ENCODE measurements at places on chromosomes 7 and 10.

DNA sequence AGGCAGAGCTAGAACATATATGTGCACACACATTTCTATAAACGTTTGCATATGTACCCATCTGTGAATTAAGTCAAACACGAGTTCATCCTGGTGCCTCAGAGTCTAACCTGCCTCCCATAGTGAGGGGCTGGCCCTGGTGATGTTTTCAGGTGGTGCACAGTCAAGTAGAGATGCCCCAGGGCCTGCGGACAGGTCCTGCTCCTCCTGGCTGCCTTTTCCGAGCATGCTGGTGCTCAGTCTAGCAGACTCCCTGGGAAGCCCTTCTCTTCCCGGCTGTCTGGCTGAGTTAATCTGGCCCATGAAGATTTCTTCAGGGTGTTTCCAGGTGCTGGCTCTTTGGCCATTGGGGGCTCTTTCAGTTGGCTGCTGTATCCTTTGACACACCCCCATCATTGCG is 14.3 kb downstream of the ADCY1 start:
- DNase-seq: no peak

GRCh38 chr10:124629415-124629814 is 114.8 kb downstream of the FAM53B start:
- DNase-seq: no peak

GRCh38 chr10:107444443-107444842 is 279.9 kb upstream of the SORCS1 start:
- DNase-seq: no peak

- no peak for DNase-seq
These were observed 375 bp upstream of the CHN2 start for GRCh38 chr7:29194206-29194593.

DNA sequence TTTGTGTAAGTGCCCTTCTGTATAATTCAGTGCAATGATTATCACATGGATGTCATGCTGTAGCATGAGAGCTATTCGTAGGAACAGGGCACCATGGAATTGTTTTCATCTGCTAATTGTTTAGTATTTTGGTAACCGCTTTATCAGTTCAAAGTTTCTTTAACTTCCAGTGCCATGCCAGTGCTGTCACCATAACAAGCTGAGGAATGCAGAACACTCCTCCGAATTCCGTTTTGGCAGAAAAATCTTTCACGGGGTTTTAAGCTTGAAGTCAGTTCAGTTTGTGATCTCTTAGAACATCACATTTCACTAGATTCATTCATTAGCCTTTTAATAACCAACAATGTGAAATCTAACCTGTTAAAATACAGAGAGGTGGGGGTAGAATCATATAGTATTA is 117.2 kb upstream of the SEMA3C start:
- DNase-seq: no peak

DNA sequence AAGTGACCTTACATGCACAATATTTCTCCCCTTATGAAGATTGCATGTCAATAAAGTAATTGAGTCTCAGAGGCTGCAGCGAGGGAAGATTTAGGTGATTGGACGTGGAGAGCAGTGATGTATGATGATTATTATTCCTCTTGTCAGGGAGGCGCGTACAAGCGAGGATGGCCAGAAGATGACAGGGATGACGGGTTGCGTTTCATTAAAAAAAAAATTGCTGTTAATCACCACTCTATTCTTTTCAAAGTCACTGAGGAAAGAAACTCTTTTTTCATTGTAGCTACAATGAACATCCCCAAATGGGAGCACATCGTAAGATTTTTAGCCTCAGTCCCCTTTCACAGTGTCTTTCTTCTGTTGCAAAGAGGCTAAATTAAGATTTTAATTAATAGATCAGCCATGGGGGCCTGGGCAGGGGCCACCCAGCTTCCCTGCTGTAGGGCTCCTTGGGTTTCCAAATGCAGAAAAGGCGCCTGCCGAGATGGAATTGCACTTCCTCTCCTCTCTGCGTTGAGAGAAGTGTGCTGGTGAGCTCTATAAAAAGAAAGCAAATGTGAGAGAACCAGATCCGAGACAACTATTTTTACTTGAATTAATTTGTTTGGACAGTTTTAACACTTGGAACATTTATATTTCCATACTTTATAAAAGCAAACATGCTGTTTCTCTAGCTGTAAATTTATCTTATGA is 998.1 kb downstream of the LRMDA start:
- no peak for DNase-seq

DNA sequence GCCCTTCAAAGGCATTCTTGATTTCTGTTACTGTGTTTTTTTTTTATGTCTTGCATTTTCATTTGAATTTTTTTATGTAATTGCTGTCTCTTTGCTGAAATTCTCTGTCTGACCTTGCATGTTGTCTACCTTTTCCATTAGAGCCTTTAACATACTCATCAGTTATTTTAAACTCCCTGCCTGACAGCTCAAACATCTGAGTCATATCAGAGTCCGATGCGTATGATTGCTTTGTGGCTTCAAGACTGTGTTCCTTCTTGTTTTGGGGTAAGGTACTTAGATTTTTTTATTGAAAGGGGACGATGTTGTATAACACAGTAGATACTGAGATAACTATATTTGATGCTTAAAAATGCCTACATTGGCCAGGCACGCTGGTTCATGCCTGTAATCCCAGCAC is 9.7 kb upstream of the TARP start:
- no peak for DNase-seq

DNA sequence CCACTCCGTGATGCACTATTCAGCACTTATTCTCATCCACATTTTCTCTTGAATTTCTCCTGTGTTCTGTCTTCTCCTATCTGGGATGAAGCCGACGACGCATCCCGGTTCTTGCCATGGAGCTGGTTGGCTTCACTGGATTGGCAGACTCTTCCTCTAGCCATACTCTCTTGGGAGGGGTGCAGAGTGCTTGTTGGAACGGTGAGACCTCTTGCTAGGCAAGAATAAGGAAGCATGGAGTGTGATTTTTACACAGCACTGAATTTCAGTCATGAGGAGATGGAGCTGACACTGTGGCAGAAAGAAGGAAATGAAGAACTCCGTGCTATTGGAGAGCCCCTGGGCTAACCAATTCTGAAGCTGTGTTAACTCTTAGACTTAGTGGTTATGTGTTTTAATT is 28.2 kb upstream of the ZNF32 start:
- no peak for DNase-seq

DNA sequence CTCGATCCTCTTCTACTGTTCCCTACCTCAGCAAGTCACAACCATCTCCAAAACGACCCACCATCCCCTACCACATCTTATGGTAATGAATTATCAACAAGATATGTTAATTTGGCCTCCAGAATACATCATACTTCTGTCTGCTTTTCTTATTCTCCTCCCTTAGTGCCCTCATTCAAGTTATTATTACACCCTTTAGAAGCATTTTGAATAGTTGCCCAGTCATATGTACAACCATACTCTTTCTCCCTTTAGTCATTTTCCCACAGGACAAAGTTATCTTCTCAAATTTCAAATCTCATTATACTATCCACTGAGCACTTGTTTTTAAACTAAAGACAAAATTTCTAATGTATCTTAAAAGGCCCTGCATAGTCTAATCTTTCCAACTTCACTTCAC is 71.0 kb downstream of the GNAT3 start:
- DNase-seq: no peak

- no peak for DNase-seq
These were observed 436.2 kb downstream of the KCNMA1 start for GRCh38 chr10:77201135-77202106.

DNA sequence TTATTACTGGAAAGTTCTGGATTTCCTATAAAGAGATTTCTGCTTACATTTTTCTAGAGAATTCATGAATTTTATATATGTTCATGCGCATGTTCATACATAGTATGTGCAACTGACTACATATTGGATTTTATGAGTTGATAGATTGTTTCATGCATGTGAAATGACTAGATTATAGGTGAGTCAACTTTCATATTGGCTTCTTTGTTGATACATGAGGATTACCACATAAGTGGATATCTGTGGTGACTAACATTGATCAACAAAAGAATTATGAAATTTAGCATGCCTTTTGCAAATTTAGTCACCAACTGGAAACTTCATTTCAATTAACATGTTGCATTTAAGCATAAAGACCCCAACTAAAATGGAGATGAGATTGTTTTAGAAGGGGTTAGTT is 99.0 kb downstream of the GNAT3 start:
- DNase-seq: no peak

DNA sequence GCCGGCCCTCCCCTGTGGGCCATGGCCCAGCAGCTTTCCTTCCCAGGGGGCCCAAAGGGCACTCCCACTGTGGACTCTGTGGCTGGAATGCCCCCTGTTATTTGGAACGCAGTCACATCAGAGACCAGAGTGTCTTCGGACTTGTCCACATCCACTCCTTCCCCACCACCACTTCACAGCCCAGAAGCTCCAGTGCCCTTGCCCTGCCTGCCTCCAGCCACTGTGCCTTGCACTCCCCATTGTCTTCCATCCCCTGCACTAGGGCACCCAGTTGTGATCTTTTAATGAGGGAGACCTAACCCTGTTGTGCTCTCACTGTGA is 19.4 kb downstream of the INSIG1 start:
- no peak for DNase-seq

DNA sequence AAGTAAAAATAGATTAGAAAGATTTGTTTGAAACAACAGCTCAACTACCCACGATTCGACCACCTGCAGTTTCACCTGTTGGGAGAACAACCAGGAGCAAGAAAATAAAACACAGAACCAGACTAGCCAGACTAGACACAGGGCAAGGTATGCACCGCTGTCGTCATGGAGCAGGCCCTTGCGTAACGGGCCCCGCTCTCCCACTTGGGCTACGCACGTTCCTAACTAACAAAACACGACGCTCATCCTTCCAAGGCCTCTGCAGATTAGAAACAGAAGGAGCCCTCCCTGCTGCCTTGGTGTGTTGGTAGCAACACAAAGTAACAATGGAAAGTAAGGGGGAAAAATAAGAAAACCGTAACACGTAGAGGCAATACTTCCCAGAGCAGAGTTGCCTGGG is 45.1 kb upstream of the ELMO1 start:
- no peak for DNase-seq

DNA sequence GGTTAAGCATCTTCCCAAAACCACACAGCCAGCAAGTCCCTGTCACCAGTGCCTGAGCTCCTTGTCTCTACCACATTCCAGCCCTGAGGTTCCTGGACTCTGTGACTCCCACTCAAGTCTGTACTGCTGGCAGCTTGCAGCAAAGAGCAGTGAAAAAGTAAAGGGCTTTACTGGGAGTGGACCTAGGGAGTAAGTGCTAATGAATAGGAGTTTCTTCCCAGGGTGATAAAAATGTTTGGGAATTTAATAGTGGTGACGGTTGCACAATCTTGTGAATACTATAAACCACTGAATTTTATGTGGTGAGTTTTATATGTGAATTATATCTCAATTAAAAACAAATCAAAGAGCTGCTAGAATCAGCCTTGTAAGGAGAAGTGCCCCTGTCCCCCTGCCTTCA is 22.6 kb downstream of the HSPA12A start:
- no peak for DNase-seq

GRCh38 chr7:22572292-22572691 is 72.3 kb upstream of the STEAP1B start:
- no peak for DNase-seq

DNA sequence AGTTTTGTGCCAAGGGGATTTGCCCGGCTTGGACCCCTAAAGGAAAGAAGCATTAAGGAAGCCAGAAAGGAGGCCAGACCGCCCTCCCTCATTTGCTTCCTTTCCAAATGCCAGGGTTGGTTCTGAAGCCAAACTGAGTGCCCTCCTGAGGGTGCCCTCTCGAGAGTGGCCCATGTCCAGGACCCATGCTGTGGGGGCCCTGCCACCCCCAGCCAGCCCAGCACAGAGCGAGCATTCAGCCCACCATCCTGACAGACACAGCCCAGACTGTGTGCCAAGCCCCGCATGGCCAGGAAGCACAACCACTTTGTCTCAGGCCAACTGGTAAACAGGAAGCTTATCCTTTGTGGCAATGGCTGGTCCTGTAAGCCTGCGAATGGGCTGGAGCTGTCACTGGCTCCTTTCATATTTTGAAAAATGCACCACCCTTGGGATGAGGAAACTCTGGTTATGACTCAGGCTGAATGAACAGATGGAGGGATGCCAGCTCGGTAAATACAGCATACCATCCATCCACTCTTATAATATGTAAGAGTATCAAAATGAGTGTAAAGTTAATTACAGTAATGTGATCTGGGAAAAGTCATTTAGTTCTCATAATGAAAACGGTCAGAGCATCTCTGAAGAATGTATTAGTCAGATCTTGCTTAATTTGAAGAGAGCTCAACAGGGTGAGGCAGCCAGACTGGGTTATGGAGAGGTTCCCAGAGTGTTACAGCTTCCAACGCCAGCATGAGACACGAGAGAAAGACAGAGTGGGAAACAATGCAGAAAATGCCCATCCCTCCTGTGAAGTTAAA is 65.0 kb downstream of the STK17A start:
- no peak for DNase-seq

DNA sequence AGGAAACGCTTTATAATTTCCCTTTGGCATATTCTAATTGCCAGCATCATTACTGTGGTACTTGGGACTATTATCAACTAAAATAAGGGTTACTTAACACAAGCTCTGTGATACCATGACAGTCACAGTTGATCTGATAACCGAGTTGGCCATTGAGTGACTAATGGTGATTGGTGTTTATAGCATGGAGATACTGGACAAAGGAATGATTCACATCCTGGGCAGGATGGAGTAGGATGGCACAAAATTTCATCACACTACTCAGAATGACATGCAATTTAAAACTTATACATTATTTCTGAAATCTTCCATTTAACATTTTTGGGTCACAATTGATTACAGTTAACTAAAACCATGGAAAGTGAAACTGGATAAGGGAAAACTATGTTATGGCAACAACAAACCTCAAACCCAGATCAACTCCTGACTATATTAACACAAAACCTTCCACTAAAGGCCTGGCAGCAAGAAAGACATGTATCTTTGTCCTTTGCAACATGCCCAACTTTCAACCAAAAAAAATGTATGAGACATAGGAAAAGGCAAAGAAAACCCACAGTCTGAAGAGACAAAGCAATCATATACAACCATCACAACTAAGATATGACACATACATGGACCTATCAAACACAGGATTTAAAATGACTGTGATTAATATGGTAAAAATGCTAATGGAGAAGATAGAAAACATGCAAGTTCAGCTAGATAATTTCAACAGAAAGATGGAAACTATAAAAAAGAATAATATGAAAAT is 208.5 kb upstream of the NRP1 start:
- no peak for DNase-seq

DNA sequence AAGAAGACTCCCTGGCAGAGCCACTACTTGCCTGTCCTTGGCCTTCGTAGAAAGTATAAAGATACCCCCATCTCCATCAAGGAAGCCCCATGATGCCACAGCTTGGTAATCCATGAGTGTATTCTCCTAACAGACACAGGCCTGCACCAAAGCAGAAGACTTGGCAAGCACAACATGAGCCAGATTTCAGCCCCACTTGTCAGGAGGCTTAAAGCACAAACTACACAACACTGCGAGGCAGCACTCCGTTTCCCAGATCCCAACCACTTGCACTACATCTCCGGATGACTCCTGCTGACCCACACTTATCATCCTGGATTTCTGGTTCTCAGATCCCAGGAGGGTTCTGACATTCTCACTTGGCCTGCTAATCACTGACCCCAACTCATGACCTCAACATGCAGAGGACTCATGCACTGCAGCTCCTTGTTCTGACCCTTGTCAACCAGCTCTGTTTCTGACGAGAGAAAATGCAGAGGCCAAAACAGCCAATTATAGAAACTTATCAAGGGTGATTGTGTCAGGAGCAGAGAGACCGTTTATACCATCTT is 100.8 kb downstream of the RELN start:
- no peak for DNase-seq

Measured in stimulated activated CD4-positive, alpha-beta T cell treated with anti-CD3 and anti-CD28 coated beads, Interleukin-1b, Interleukin-23, amount 100 ng/mL, for 1 hour (primary cell).